Activated CD4-positive, CD25-positive, alpha-beta regulatory T cell treated with anti-CD3 and anti-CD28 coated beads, Interleukin-2, amount 50 U/mL, for 24 hours (primary cell): ENCODE measurements at places on chromosomes 4 and X.
A peak's percentile ranks its signal among the peaks of the same experiment; 100 is the strongest.

DNA sequence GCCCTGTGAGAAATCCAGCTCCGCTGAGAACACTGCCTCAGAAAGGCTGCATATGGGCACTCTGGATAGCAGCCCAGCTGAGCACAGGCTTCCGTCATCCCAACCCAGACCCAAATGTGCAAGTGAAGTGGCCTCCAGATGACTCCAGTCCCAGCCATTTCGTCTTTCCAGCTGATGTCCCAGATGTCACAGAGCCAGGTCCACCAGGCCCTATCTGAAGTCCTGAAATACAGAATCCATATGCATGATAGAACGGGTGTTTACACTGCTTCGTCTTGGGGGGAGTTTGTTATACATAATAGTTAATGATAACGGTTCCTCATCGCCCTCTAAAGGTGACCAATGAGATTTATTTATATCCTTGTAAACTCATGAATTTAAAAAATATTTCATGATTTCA is 72.6 kb upstream of the TRIM2 start:
- no peak for ATAC-seq

GRCh38 chrX:107054978-107055377 is 55.0 kb upstream of the MORC4 start:
- ATAC-seq = no peak

GRCh38 chr4:54614149-54614548 is 43.6 kb upstream of the KIT start:
- no peak for ATAC-seq

- ATAC-seq = no peak
Observed at GRCh38 chrX:74291577-74291963, 12.4 kb upstream of the ZCCHC13 start.

DNA sequence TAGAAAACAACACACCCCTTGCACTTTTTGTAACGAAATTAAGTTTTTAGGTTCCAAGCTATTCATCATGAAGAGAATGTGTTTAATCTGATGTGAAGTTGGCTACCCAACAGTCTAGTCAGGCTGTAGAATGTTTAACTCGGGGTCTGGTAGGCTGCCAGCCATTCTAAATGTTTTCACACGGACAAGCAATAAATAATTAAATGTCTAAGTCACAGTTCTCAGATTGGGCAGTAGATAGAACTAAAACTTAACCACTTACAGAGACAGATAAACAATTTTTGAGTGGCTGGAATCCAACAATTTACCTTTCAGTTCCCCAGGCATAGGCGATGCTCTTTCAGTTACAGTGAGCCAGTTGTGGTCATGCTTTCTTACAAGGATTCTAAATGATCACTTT is 66.5 kb downstream of the CHIC2 start:
- no peak for ATAC-seq

DNA sequence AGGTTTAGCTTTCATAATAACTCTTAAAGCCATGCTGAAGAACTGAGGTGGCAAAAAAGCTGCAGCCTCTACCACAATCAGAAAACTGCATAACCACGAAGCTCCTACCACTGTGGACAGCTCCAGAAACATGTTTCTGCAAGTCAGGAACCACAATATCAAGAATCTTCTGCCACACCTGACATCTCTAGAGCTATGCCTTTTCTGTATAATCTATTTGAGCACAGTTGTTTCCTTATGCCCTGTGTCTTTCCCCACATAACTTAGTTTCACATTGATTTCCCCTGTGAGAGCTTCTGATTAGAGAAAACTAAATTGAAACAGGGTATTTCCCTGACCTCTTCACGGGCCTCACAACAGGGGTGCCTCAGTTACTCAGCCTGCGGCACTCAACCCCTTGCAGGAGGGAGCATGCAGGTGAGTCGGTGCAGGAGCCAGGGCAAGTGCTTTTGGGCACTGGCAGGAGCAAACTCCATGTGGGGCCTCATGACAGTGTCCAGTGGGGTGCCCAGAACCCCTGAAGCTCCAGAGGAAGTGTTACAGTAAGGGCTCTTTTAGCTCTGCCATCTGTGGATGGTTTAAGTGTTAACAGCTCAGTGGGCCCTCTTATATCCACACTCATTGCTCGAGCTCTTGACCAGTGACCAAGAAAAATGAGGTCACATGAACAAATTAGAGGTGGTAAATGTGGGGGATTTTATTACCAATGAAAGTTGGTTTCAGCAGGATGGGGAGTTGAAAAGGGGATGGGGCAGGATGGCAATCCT is 132.8 kb upstream of the BMP3 start:
- no peak for ATAC-seq

DNA sequence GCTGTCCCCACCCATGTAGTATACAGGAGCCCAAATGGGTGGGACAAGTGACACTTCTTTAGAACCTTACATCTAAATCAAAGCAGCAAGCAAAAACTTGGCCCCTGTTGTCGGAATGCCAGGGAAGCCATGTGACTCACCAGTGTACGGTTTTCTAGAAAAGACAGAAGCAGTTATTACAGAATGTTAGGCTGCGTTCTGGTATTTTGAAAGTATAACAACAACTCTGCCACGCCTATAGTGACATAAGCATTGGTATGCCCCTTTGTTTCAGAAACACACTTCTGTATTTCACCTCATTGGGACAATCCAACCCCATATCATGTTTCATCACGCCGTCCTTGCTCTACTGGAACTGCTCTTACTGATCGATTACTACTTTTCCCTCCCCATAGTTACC is 14.8 kb downstream of the PDHA1 start:
- no peak for ATAC-seq

- ATAC-seq = no peak
Observed at GRCh38 chr4:34170946-34171345, 2073.4 kb downstream of the ARAP2 start.

DNA sequence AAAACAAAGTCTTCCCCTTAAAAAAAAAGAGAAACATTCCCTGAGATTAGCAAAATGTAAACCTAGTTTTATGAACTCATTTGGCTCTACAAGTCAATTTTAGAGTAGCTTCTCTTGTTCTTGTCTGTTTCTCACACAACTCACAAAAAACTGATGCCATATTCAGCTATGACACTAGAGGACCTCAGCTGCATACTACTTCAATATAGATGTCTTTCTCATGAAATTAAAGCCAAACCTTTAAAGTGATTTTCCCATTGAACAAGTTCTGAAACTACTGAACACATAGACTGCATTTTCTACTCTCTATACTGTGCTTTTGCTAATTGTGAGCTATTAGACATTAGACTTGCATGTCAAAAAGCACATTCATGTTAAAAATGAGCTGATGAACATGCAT is 49.8 kb downstream of the TBCK start:
- ATAC-seq = no peak

- ATAC-seq = no peak
Observed at GRCh38 chrX:153802513-153803045, 8.1 kb downstream of the SSR4 start.

GRCh38 chr4:15778289-15779241 is at the start of gene CD38:
CD38 (plus strand) TSS chr4:15778328; CDS start chr4:15778415, 87 bp downstream.
- peak; percentile 68 for ATAC-seq

DNA sequence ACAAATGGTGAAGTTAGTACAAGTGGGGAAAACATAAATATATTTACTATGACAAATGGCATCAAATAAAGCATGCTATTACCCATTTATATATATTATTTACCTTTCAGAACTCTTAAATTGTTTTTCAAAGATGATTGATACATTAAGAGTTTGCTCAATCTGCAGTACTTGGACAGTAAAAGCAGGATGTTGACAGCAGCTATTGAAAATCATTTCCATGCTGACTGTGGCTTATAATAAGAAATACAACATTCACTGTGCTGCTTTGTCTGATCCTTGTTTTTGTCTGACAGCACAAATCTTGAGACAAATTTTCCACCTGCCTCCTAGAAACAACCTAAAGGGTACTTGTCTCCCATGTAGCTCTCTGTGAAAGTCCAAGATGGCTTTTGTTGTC is 134.1 kb upstream of the FAT1 start:
- ATAC-seq = no peak
